ENCODE measurements at places on chromosomes 12 and 14.

DNA sequence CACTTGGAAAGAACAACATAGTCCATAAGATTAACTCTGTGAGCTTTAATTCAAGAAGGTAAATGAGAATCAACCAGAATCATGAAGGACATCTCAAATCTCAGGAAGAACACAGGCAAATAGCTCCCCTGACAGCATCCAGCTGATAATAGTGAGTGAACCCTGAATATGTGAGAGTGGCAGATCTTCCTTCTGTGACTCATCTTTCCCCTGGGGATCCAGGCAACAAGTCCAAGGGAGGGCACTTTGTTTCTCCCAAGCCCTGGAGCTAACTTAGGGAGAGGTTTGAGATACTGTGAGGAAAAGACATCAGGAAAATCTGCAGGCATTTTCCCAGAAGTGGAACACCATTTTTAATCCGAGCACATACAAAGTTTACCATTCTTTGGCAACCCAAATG is 763.9 kb upstream of the MGAT4C start:
- DNase-seq = no peak

DNA sequence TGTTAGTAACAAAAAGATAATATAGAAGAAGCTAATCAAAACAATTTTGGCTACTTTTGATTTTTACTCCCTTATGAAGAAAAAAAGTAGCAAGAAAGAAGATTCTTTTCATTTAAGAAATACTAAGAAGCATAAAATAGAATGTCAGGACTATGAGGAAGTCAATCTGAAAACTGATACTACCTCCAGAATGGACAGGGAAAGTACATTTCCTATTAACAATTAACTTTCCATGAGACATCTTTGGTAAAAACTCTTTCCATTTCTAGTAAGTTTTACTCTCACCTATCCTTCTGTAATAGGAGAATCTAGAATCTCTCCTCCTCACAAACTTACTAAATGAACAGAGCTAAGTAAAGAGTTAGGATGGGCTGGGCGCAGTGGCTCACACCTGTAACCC is 51.3 kb upstream of the NPFF start:
- DNase-seq = no peak

GRCh38 chr12:30197392-30198057 is 413.8 kb upstream of the TMTC1 start:
- DNase-seq = no peak

DNA sequence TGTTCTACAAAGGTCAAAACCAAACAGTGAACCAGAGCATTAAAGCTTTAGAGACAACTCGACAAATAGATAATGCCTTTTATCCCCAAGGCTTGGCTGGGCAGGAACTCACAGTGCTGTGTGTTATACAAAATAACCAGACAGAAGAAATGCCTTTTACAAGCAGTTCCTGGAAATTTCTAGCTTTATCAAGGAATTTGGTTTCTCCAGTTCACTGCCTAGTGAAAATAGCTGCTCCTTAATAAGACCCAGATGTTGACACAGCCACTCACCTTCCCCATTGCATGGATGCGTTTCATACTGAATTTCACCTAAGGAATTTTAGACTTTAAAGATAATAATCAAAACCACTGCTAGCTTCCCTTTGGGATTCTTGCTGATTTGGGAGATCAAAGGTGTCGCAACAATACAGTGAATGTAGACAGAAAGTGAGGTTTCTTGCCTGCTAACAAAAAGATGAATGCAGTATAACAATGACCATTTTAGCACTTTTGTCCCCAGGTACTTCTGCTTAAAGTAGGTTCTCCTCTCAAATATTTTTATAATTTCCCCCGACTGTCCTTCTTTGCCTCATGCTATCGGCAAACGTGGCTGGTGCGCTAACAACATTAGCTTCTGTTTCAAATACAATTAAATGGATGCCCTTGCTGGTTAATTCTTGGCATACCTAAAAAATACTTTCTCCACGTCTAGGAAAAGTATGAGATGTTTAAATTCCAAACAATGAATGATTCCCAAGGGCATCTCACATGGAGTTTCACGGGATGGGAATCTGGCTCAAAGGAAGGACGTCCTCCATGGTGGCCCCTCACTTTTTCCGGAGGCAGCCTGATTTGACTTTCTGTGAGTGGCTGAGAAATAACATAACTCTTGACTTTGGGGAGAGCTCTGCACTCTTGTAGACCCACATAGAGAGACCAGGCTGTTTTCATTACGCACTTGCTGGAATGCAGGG is 162.4 kb downstream of the C12orf75 start:
- DNase-seq = no peak
